Adrenal gland (tissue), 19 donors: ENCODE measurements at places on chromosomes 2 and 18. TPM values are rescaled to one million over a fixed set of nuclear protein-coding genes. Genes with fewer than 3 reads are reported as not detected.

- DNase-seq = no peak
- H3K4me3 ChIP-seq = no peak overlapping the region
- H3K27ac ChIP-seq = no peak overlapping the region
These were observed 38.9 kb downstream of the GAREM1 start for GRCh38 chr18:32431753-32432152.

DNA sequence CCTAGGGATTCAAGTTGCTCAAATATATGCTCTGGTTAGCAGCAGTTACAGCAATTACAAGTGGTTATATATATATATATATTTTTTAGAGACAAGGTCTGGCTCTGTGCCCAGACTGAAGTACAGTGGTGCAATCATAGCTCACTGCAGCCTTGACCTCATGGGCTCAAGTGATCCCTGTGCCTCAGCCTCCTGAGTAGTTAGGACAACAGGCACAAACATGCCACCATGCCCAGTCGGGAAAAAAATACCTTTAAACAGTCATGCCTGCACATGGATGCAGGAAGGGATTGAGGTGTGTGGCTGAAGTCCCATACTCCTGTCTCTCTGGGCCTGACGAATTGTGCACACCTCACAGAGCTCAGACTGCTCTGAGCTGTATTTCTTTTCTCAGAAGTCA lies 19.6 kb upstream of the DNAH7 start:
- no peaks in the 10 kb centered on the region for H3K27me3 ChIP-seq
- no peak overlapping the region for H3K4me3 ChIP-seq
- no peak overlapping the region for H3K27ac ChIP-seq

- peak; percentile 54 for DNase-seq
- H3K27ac ChIP-seq = no peak overlapping the region
- H3K4me3 ChIP-seq = peak overlapping the region; percentile 92
- peaks cover 12% of the 10 kb centered on the region for H3K27me3 ChIP-seq
These were observed 1.7 kb upstream of the GMPPA start for GRCh38 chr2:219496825-219497494.

- no peak overlapping the region for H3K4me3 ChIP-seq
- H3K27ac ChIP-seq = no peak overlapping the region
- H3K4me1 ChIP-seq = peaks cover 2% of the 10 kb centered on the region
- no peak for DNase-seq
These were observed 52.6 kb upstream of the UNC80 start for GRCh38 chr2:209719034-209719433.

LYPD1 gene
- total RNA-seq = 2.1 TPM

DNA sequence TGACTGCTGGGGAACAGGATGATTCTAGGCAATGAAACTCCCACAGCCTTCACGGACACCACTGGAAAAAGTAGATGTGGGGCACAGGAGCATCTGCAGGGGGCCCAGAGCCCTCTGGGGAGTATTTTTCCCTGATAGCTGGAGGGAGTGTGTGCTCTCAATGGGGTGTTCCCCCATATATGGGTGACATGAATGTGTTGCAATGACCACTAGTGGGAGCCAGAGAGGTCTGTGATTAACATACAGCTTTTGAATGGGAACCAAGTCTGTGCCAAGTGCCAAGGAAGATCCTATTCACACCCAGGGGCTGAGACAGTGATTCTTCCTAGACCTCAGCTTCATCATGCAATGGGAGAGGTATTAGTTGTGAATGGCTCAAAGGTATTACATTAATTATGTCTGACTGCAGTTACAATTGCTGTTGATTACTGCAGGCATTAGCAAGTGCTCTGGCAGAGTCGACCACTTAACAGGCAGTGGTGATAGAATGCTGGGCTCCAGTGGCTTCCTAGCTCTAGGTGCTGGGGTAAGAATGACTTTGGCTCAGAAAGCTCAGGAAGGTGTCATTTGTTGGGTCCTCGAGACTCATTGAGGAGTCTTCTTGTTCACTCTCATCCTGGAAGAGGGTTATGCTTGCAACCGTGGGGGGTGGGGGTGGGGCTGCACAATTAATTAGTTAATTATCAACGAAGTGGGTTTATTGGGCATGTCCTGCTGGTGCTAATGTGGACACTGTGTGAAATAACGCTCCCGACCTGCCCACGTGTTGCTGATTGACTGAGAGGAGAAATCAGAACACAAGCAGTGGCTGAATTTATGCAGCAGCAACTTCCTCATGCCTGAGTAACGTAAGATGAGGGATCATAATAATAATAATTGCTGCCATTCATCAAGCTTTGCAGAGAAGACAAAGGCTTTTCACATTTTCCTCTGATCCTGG lies 194.1 kb downstream of the CLIP4 start:
- no peaks in the 10 kb centered on the region for H3K36me3 ChIP-seq
- H3K4me3 ChIP-seq = no peak overlapping the region
- H3K27ac ChIP-seq = no peak overlapping the region

DLX1 gene
- total RNA-seq = not detected

DNA sequence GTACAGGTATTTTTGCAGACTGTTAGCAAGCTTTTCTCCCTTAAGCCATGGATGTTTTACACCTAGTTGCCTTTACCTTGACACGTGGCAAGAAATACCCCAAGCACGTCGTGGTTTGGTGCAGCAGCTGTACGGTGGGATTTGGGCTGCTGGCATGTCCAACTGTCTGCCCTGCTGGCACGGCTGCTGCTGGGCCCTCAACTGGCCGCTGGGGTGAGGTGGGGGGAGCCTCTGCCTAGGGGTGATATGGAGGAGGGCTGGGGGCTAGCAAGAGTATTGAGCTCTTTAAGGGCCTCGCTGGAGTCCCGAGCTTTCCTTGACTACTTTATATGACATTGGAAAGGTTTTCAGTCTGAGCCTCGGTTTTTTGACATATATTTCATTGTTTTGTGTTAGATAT lies 41.6 kb downstream of the LPIN1 start:
- no peaks in the 10 kb centered on the region for H3K27me3 ChIP-seq
- H3K36me3 ChIP-seq = peaks cover 86% of the 10 kb centered on the region
- no peak overlapping the region for H3K4me3 ChIP-seq
- no peak overlapping the region for H3K27ac ChIP-seq
- no peaks in the 10 kb centered on the region for H3K4me1 ChIP-seq

- H3K36me3 ChIP-seq = peaks cover 95% of the 10 kb centered on the region
- H3K4me3 ChIP-seq = no peak overlapping the region
- no peaks in the 10 kb centered on the region for H3K4me1 ChIP-seq
- H3K27ac ChIP-seq = no peak overlapping the region
- no peaks in the 10 kb centered on the region for H3K27me3 ChIP-seq
These were observed 26.3 kb downstream of the RMC1 start for GRCh38 chr18:23529604-23530003.

DNA sequence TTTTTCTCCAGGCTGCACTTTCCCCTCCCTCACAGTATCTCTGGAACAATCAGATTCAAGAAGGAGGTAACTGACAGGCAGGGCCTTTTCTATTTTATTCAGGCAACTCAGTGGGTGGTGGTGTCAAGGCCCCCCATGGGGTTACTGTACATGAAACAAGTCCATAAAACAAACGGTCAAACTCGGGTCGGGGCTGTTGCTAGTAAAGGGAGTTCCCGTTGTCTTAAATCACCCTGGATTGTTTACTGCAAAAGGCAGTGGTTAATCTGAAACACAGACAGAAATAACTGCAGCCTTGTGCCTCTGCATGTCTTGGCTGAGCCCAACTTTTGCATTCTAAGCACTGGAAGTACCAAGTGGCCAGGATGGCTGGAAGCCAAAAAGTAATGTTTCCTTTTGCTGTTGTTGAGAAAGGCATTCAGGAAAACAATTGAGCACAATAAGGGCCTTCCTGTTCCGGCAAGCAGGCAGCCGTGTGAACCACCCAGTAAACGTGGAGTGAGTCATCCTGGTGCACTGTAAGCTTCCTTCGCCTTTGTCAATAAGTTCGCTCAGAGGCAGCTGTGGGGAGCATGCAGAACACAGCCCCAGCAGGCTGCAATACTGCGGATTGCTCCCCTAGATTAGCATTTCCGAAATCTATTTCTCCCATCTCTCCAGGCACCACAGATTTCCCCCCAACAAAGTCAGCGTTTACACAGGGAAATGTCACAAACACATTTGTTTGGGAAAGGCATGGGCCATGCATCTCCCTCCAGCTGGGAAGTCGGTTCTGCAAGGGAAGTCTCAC lies 149.6 kb downstream of the IRS1 start:
- H3K4me1 ChIP-seq = peaks cover 29% of the 10 kb centered on the region
- DNase-seq = peak; percentile 83
- H3K27me3 ChIP-seq = no peaks in the 10 kb centered on the region
- no peak overlapping the region for H3K4me3 ChIP-seq
- H3K27ac ChIP-seq = peak overlapping the region; percentile 59

GRCh38 chr18:76432274-76432755 lies 62.7 kb downstream of the ZNF516 start:
- DNase-seq = no peak
- H3K27ac ChIP-seq = no peak overlapping the region

FAM237A gene
- total RNA-seq = not detected

DNA sequence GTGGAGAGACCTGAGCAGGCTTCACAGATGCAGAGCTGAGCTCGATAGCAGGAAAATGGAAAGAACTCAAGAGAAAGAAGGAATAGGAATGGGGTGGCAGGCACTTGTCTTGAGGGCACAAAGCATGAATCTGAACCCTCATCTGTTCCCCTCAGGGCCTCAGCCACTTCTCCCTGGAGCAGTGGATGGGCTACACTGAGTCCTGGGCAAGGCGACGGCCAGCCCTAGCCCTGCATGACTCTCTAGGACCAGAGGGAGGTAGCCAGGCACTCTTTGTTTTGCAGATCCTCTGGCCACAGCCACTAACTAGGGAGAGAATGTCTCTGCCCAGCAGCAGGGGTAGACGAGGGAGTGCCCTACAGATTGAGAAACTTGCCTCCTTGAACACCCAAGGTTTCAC lies 3.4 kb upstream of the TEX51 start:
- no peak overlapping the region for H3K27ac ChIP-seq
- H3K4me1 ChIP-seq = no peaks in the 10 kb centered on the region

DNA sequence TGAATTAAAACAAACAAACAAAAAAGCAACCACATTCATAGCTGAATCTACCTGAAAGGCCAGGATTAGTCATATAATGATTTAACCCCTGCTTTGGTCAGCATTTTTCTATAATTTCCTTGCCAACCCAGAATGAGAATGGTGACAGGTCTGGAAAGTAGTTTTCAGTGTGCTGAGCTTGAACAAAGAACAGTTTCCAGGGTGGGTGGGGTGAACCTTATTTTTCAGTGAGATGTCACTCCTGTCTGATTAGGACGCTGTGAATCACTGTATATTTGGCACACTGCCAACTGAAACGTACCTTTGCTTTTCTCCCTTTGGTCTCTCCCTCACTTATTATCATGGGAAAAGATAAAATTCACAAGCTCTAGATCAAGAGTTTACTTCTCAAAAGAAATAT lies 35.0 kb upstream of the DSC1 start:
- H3K27ac ChIP-seq = no peak overlapping the region
- no peak for DNase-seq
- H3K36me3 ChIP-seq = no peaks in the 10 kb centered on the region
- H3K4me3 ChIP-seq = no peak overlapping the region

- peaks cover 4% of the 10 kb centered on the region for H3K4me1 ChIP-seq
- H3K27ac ChIP-seq = no peak overlapping the region
- no peaks in the 10 kb centered on the region for H3K27me3 ChIP-seq
- no peak overlapping the region for H3K4me3 ChIP-seq
These were observed 20.4 kb downstream of the RBM43 start for GRCh38 chr2:151241224-151241623.

- peaks cover 6% of the 10 kb centered on the region for H3K4me1 ChIP-seq
- H3K4me3 ChIP-seq = no peak overlapping the region
- no peaks in the 10 kb centered on the region for H3K36me3 ChIP-seq
- H3K27ac ChIP-seq = no peak overlapping the region
- no peaks in the 10 kb centered on the region for H3K27me3 ChIP-seq
These were observed 29.1 kb upstream of the CSRNP3 start for GRCh38 chr2:165440367-165440766.

DNA sequence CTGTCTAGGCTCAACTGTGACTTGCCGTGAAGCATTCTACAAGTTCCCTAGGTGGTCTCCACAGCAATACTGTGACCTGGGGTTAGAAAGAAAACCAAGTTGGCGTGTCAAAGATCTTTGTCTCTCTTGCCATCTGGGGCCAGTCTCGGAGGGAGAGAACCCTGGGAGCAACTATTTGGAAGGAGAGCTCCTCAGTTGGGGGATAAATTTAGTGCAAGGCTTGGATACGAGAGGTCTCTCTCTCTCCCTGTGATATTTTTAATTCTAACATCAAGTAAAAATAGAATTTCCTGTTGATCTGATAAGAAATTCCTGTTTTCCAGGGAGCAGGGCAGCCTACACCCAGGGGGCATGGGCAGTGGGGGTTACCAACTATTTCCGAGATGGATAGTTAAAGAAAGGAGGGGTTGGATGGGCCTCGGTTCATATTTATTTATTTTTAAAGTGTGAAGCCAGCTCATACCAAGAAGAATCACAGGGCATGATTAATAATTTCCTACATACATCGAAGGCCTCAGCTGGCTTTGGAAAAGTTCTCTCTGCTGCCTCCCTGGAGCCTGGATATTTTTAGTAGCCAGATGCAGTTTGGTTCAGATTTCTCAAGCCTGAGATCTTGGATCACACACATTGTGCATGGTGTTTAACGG lies 62.8 kb downstream of the EHD3 start:
- DNase-seq = no peak
- no peaks in the 10 kb centered on the region for H3K27me3 ChIP-seq
- no peaks in the 10 kb centered on the region for H3K36me3 ChIP-seq
- no peak overlapping the region for H3K27ac ChIP-seq
